ENCODE measurements at places on chromosomes 2 and 18.
A peak's percentile ranks its signal among the peaks of the same experiment; 100 is the strongest.

DNA sequence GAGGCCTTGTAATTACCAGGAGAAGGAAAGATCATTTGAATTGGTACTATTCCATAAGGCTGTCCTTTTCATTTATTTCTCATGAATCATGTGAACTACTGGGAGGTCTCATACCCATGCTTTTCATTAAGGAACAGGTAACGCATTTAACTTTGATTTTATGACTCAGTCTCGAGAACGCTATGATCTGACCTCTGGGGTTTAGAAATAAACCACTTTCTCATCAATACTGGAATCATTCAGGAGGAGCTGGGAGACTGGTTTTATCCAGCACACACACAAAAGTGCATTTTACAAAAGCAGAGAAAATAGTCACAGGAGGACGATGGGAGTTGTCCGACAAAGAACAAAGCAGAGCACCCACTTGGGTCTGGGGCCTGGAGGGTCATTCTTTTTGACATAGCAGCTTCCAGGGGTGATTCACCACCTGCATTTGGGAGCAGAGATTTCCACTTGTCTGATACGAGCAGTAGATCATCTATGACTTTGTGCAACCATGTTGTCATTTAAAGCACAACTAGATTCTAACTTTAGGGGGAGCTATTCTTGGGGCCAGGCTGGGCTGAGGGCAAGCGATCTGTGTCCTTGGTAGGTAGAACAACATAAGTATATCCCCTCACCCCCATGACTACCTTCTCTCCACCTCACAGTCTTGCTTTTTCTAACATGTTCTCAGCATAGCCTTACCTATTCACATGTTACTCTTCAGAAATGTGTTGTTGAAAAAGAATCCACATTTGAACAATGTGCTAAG lies 95.9 kb upstream of the SCG2 start:
- DNase-seq: no peak

DNA sequence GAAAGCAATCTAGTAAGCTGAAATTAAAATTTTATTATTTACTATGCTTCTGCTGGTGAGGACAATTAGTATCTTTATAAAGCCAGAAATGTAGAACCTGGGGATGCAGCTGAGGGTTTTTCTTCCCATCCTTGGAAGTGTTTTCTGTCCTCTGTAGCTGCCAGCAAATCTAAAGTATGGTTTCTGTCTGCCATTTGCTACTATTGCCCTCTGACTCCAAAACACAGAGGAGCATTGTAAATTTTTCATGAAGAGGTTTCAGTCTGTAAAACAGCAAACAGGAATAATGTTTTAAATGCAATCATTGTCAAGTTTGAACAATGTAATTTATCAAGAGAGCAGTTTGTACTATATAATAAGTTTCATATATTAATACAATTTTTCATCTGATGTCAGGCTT lies 258.8 kb downstream of the ZNF407 start:
- no peak for DNase-seq

- no peak for DNase-seq
Observed at GRCh38 chr2:25105336-25106085, 62.9 kb downstream of the POMC start.

DNA sequence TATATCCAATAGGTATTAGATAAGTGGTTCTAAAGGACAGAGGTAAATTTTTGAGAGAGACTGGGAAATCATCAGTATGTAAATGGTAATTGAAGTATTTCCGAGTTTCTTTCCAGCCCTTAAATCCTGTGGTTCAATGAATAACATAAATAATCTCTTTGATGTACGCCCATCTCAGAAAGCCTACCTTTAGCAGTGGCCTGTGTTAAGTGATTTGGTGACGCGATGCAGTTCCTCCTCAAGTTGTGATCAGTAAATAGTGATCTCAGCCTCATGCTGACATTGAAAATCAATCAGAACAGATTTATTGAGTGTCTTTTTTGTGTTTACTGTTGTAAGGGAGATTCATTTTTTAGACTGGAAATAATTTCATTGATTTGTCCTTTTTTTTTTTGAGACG lies 137.2 kb upstream of the RASGRP3 start:
- no peak for DNase-seq

- DNase-seq: no peak
Observed at GRCh38 chr2:118062048-118062447, 26.2 kb upstream of the INSIG2 start.

DNA sequence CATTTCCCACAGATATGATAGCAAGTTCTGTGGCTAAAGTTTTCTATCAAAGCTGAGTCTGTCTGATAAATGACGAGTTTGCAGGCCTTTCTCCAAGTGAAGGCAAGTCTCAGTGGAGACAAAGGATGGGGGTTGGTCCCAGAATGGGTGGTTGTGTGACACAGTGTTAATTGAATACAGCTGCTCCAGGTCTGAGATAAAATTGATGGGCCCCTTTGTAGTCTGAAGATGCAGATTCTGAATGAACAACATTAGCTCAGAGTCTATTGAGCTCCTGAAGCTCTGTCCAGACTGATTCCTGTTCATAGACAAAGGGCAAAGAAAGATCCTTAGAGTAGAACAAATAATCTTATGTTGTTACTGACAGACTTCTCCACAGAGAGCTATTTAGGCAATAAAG lies 296.9 kb upstream of the CYRIA start:
- peak; percentile 20 for DNase-seq

DNA sequence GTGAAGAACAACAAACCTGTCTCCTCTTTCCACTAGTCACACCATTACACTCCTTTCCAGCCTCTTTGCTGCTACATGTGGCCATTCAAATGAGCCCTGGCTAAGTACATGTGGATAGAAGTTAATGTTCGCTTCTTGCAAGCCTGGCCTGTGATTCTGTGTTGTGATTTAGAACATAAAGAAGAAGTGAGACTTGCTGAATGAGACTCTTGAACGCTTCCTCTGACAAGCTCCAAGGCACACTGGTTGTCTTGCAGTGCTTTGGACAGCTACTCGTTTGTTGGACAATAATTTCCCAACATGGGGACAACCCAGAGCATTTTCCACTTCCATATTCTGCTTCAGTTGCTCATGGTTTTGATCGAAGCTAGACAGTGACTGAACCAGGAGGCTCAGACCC lies 57.3 kb downstream of the CCDC74A start:
- no peak for DNase-seq

- DNase-seq: no peak
Observed at GRCh38 chr18:48430150-48430549, 21.0 kb upstream of the ZBTB7C start.

- DNase-seq: no peak
Observed at GRCh38 chr18:52481116-52481515, 141.1 kb downstream of the DCC start.

GRCh38 chr2:99854236-99854852 lies 288.0 kb downstream of the AFF3 start:
- DNase-seq: no peak

- no peak for DNase-seq
Observed at GRCh38 chr2:167287212-167287611, 398.9 kb downstream of the XIRP2 start.

- no peak for DNase-seq
Observed at GRCh38 chr18:72201032-72201431, 343.1 kb downstream of the CBLN2 start.

- DNase-seq: peak; percentile 87
Observed at GRCh38 chr2:109645412-109646184, 31.4 kb downstream of the SOWAHC start.

DNA sequence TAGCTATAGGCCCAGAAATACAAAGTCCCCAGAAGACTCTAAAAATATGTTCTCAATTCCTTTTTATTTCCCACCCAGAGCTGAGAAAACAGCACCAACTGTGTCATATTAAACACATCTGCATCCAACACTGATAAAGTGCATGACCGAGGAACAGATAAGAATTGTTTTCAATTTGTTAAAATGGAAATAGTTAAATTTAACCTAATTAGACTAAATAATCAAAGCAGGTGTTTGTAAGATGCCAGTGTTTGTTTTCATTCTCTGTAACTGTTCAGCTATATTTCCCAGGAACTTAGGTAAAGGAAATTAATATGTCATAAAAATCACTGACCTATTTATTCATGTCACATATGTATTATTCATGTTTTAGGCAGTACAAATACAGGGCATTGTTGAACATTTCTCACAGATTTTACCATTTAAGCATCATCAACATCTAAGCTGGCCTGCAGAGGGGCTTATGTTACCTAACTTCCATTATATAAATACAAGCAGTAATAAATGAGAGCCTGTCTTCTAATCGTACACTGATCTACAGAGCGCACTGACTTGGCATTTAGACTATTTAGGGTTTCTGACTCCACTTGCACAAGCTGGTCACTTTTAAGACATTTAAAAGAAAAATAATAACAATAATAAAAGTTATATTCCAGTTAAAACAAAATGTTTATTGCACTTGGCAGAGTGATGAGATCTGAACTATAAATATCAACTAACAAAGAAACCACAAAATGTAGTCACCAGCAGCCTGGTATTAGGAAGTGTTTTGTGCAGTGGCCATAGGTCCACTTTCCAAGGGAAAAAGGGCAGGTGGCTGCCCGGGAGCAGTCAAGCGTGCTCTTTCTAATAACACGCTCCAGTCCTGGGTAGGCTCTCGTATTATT lies 86.6 kb upstream of the ZFP36L2 start:
- DNase-seq: peak; percentile 52

DNA sequence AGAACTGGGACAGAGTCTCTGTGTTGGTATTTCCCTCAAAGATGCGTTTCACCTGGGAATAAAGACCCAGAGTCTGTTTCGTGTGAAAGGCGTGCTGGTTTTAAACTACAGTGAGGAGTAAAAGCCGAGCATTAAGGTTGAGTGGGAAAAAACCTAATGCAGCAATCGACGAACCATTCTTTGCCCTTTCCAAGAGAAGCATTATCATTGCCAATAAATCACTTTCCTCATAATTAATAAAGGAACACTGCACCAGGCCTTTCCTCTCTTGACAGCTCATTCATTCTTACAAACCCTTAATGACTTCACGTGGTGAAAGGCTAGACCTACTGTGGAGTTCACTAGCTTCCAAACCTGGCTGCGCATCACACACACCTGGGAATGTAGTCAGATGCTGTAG lies 896 bp upstream of the SLC8A1 start:
- DNase-seq: no peak

- peak; percentile 79 for DNase-seq
Observed at GRCh38 chr2:238370823-238371372, 50.6 kb downstream of the TRAF3IP1 start.

DNA sequence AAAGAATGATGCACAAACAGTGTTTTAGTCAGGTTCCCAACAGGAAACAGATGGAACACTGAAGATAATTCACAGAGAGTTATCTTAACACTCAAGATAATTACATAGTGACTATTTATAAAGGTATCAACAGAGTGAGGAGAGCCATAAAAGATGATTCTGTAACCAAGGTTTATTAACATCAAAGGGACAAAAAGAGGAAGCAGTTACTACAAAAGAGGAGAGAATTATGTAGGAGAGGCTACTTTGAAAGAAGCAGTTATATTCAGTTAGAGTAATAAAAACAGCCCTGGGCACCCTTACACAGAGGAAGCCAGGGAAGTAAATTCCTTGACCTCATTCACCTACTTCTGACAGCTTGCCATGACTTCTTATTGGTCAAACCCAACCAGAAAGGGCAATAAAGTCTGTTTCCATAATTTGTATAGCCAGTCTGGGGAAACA lies 326.5 kb upstream of the SLC39A10 start:
- no peak for DNase-seq
